Activated CD8-positive, alpha-beta memory T cell treated with anti-CD3 and anti-CD28 coated beads, Interleukin-2, amount 50 U/mL, for 4 hours (primary cell): ENCODE measurements at places on chromosomes 3 and 15.

DNA sequence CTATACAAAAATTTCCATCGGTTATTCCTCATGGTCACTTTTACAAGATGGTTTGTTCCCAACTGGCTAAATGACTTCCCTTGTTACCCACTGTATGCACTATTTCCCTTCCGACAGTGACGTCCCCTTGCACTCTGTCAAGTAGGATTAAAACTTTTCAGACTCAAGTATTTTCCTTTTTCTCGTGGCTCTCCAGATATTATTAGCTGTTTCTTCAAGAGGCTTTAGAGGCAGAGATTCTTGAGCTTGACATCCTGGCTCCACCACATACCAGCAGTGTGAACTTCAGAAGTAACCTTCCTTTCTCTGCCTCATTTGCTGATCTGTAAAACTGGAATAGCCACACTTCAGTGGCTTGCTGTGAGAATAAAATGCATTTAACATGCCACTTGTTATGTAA, 14.0 kb downstream of the CSNK1G1 start:
- DNase-seq = no peak

DNA sequence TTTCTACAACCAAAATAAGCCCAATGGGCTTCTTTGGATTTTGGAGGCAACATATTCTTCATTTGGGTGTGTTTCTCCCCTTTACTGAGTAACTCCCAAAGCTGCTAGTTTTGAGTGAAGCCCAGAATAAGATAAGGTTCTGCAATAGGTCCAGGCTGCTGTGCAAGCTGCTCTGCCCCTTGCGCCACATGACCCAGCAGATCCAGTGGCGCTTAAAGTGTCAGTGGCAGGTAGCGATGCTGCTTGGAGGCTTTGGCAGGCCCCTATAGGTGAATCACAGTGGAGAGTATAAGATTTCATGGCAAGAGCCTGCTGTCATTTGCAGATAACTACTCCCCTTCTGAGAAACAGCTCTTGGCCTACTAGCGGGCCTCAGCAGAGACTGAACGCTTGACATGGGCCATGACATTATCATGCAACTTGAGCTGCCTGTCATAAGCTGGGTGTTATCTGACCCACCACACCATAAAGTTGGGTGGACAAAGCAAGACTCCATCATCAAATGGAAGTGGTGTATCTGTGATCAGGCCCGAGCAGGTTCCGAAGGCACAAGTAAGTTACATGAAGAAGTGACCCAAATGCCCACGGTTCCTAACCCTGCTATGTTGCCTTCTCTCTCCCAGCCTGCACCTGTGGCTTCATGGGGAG, 88.4 kb upstream of the OXTR start:
- no peak for DNase-seq

GRCh38 chr3:168497741-168498140, 402.0 kb upstream of the GOLIM4 start:
- DNase-seq = no peak

- no peak for DNase-seq
Measured at GRCh38 chr3:115363071-115363470, 216.0 kb upstream of the ZBTB20 start.
